ENCODE measurements at places on chromosomes 4 and X. TPM values are rescaled to one million over a fixed set of nuclear protein-coding genes. Genes with fewer than 3 reads are reported as not detected.

DNA sequence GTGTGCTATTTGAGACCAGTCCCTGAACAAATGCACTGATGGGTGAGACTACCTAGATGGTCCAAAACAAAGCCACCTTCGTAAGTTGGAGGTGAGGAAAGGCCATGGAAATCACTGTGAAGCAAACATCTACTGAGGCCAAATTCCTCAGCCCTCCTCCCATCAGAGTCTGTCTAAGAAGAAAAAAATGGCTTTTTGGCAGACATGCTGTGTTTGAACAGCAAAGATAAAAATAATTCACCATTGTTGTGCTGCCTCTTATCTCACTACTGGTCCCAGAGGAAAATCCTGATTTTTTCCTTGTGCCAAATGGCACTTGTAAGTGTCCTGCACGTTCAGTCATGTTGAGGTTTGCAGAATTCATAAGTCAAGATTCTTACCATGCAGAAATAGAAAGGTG lies 7.9 kb downstream of the MAGEB18 start:
- H3K36me3 ChIP-seq, result no peaks in the 10 kb centered on the region
- H3K27ac ChIP-seq, result no peak overlapping the region
- no peaks in the 10 kb centered on the region for H3K4me1 ChIP-seq
- no peak overlapping the region for H3K4me3 ChIP-seq
- H3K27me3 ChIP-seq, result no peaks in the 10 kb centered on the region
- DNase-seq, result no peak

PFKFB1 gene
- 0.60 TPM for total RNA-seq

GRCh38 chr4:166827167-166827566 lies 407.1 kb downstream of the SPOCK3 start:
- no peak overlapping the region for H3K4me3 ChIP-seq
- DNase-seq, result no peak
- H3K27ac ChIP-seq, result no peak overlapping the region
- H3K27me3 ChIP-seq, result no peaks in the 10 kb centered on the region
- H3K4me1 ChIP-seq, result no peaks in the 10 kb centered on the region
- no peaks in the 10 kb centered on the region for H3K36me3 ChIP-seq

DNA sequence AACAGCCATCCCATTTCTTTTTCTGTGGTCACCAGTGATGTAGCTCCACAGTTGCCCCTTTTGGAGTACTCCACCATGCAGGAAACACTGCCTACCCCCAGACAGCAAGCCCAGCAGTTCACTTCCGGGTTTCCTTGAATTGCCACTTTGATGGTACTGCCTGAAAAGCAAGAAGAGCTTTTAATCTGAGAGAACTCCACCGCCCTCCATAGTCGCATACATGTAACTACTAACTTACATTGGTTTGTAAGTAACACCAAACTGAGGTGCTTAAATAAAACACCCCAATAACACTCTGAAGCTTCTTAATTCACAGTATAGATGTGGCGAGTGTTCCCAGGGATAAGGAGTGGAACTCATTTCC lies 53.6 kb upstream of the HPSE start:
- H3K36me3 ChIP-seq, result no peaks in the 10 kb centered on the region
- peak; percentile 67 for DNase-seq
- H3K27ac ChIP-seq, result peak overlapping the region; percentile 53
- H3K4me3 ChIP-seq, result no peak overlapping the region

ABCG2 gene
- total RNA-seq, result 0.25 TPM

DNA sequence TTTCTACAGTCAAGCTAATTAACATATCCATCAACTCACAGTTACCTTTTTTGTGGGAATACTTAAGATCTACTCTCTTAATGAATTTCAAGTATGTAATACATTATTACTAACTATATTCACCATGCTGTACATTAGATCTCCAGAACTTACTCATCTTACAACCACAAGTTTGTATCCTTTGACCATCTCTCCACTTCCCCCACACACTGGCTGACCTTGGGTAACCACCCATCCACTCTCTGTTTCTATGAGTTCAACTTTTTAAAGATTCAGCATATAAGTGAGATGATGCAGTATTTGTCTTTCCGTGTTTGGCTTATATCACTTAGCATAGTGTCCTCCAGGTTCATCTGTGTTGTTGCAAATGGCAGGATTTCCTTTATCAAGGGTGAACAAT lies 30.5 kb upstream of the MAGED1 start:
- H3K4me3 ChIP-seq, result no peak overlapping the region
- H3K27ac ChIP-seq, result no peak overlapping the region
- peak; percentile 3 for DNase-seq
- peaks cover 37% of the 10 kb centered on the region for H3K4me1 ChIP-seq
